ENCODE measurements at places on chromosomes 5 and 9.

- DNase-seq: no peak
These were observed 157.6 kb downstream of the CD180 start for GRCh38 chr5:67038817-67039603.

- peak; percentile 41 for DNase-seq
These were observed 1.8 kb downstream of the SURF6 start for GRCh38 chr9:133334161-133334560.

- DNase-seq: peak; percentile 58
These were observed 17.4 kb downstream of the HAUS6 start for GRCh38 chr9:19085295-19085694.

GRCh38 chr9:108933231-108933717, 650 bp downstream of the ELP1 start:
- no peak for DNase-seq

All from hematopoietic multipotent progenitor cell treated with erythropoietin and hydrocortisone succinate and interleukin-3 and kit ligand, for 4 days (in vitro differentiated cells).